ENCODE measurements at places on chromosomes 12 and 14.

GRCh38 chr12:12604740-12605139 is 6.9 kb upstream of the CREBL2 start:
- DNase-seq: no peak

DNA sequence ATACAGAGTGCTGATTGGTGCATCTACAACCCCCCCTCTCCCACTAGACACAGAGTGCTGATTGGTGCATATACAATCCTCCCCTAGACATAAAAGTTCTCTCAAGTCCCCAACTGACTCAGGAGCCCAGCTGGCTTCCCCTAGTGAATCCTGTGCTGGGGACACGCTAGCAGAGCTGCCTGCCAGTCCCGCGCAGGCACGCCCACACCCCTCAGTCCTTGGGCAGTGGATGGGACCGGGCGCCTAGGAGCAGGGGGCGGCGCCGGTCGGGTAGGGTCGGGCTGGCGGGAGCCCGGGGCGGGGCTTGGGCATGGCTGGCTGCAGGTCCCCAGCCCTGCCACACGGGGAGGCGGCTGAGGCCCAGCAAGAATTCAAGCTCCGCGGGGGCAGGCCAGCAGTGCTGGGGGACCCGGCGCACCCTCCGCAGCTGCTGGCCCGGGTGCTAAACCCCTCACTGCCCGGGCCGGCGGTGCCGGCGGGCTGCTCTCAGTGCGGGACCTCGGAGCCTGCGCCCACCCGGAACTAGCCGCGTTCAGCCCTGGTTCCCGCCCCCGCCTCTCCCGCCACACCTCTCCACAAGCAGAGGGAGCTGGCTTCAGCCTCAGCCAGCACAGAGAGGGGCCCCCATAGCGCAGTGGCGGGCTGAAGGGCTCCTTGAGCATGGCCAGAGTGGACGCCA is 64.3 kb upstream of the DDHD1 start:
- DNase-seq: peak; percentile 35

- DNase-seq: no peak
These were observed at the start of gene MIPOL1 for GRCh38 chr14:37197421-37198272. MIPOL1 (plus strand) TSS chr14:37197937; CDS start chr14:37247889, 49,952 bp downstream.

DNA sequence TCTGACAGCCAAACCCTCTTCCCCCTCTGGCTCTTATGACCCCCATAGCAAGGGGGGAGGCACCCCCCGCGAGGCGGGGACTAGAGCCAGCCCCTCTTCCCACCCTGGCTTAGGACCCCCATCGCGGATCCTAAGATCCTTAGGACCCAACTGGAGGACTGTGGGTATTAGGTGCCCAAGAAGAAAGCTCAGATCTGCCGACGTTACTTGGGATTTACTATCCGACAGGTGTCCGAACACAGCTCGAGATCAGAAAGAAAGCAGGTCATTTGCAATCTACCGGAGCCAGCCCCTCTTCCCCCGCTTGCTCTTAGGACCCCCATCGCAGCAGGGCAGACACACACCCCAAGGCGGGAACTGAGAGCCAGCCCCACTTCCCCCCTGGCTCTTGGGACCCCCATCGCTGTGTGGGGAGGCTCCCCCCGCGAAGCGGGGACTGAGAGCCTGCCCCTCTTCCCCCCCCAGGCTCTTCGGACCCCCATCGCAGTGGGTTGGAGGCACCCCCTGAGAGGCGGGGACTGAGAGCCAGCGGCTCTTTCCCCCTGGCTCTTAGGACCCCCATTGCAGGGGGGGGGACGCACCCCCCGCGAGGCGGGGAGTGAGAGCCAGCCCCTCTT is 46.8 kb downstream of the DDX11 start:
- DNase-seq: no peak

DNA sequence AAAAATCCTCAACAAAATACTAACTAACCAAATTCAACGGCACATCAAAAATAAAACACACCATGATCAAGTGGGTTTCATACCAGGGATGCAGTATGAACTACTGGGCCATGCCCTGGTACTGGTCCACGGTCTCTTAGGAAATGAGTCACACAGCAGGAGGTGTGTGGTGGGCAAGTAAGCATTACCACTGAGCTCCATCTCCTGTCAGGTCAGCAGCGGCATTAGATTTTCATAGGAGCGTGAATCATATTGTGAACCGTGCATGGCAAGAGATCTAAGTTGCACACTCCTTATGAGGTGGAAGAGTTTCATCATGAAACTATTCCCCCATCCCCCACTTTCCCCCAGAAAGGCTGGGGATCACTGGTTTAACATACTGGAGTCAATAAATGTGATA is 6.7 kb upstream of the LGR5 start:
- DNase-seq: no peak

DNA sequence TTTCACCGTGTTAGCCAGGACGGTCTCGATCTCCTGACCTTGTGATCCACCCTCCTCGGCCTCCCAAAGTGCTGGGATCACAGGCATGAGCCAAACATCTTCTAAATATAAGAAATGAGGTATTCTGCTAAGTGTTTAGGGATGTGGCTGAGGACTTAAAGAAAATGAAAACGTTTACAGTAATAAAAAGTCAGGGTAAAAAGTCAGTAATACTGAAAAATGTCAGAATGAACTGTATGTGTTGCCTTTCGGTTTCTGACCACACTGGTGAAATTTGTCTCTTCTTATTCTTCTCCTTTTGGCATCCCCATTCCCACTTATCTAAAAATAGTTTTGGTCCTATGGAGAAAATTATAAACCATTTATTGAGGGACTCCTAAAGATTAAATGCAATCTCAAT is 20.5 kb downstream of the TMEM116 start:
- no peak for DNase-seq

DNA sequence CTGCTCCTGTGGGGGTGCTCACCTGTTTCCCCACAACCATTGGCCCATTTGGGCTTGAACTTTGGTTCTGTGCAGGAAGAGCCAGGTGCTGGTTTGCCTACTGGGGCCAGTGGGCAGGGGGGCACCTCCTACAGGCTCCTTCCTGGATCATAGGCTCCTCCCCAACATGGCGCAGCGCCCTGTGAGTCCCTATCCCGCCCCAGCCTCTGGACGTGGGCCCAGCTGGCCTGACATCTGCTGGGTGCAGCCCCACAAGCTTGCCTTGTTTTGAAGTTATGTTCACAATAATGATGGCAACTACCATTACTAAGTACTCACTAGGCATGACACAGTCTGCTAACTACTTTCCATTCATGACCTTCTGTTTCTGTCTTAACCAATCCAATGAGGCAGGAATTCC is 147.8 kb downstream of the RBM19 start:
- no peak for DNase-seq

DNA sequence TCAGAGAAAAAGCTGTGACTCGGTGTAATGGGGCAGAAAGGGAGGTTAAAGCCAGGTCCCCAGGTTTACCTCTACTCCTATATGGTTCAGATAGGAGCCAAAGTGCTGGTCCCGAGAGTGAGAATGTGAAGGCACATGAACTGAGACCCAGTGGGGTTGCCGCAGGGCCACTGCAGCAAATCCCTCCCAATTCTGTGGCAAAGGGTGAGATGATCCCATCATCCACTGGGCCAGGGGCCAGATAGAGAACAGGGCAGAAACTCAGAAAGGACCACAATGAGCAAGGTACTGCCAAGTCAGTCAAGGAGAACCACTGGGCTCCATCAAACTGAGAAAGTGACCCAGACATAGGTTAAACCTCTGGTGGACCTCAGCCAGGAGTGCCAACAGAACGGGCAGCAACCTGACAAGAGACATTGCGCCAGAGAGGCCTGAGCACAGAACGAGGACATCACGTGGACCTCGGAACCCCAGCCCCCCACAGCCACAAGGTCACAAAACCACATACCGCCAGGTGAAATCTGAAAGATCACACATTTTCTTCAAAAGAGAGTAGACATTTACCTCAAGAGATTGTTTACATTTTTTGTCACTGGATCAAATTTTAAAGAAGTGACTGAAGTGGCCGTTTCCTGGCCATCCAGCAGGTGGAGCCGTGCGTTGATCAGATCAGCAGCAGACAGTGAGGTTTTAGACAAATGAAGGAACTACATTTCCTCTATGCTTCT is 20.5 kb upstream of the ITPR2 start:
- DNase-seq: peak; percentile 49

GRCh38 chr12:122491991-122492390 is 8.7 kb downstream of the ZCCHC8 start:
- DNase-seq: no peak

GRCh38 chr12:26573225-26573909 is 259.6 kb downstream of the ITPR2 start:
- no peak for DNase-seq

- DNase-seq: no peak
These were observed 189.9 kb downstream of the VRK1 start for GRCh38 chr14:96987086-96987474.

DNA sequence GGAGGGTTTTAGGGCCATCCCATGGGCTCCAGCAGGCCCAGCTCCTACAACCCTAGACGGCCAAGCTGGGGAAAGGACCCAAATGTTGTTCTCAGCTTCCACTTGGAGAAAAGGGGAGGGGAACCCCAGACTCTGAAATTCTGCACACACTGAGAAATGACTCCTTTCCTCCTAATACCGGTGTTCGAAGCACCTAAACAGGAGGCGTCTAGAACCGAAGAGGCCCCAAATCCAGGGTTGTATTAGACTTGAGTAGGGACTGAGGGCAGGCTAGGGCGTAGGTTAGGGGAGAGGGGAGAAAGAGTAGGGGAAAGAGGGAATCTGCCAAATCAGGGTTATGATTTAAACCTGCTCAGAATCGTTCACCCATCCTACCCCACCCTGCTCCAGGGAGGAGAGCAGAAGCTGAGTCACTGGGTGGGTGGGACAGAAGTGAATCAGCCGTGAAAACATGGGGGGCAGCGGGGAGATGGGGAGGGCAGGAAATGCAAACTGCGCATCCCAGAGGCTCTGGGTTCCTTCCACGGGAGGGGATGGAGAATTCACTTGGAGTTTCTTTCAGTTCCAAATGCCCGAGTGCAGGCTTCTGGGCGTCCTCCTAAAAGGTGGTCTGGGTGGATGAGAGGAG is 1.0 kb downstream of the IGFBP6 start:
- no peak for DNase-seq

DNA sequence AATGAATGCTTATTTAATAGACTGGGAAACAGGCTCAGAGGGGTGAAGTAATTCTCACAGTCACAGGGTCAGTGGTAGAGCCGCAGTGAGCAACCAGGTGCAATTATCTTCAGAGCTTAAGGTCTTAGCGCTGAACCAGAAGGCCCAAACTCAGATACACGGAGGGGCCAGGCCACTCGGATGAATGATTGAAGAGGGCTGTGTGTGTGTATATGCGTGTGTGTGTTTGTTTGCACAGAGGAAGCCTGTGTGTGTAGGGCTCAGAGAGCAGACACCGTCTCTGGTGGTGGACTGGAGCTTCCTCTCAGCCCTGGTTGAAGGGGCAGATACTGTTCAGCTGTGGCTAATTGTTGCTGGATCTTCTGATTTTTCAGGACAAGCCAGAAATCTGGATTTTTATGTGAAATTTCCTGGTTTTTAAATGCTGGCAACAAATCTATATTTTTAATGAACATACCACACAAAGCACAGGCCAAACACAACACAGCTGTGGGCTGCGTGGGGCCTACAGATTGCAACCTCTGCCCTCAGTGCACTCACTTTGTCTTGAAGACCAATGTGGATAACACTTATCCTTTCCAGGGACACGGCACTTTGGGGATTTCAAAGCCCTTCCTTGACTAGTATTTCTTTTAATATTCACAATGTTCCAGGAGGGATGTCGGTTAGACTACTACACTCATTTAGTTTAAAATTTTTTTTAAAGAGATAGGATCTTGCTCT is 94.5 kb upstream of the NRXN3 start:
- DNase-seq: no peak

GRCh38 chr12:88001327-88001726 is 27.9 kb downstream of the C12orf50 start:
- DNase-seq: no peak

- DNase-seq: no peak
These were observed 41.7 kb downstream of the WDHD1 start for GRCh38 chr14:54985156-54985555.
